ENCODE measurements at places on chromosomes 2 and 18.

DNA sequence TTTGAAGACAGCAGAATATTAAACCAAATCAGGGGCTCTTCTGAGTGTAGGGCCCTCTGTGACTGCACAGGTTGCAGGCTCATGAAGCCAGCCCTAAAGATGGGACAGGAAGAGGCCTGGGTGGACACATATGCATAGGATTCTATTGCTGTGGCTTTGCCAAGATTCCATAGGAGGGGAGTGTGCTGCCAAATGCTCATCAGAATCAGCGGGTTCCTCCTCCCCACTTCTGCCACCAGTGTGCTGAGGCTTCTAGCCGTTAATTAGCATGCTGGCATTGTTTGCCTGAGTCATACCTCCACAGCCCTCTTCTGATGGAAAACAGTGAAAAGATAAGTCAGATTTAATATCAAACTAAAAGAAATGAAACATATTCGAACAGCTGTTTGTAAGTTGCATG is 103.9 kb upstream of the TMEFF2 start:
- no peak for DNase-seq

DNA sequence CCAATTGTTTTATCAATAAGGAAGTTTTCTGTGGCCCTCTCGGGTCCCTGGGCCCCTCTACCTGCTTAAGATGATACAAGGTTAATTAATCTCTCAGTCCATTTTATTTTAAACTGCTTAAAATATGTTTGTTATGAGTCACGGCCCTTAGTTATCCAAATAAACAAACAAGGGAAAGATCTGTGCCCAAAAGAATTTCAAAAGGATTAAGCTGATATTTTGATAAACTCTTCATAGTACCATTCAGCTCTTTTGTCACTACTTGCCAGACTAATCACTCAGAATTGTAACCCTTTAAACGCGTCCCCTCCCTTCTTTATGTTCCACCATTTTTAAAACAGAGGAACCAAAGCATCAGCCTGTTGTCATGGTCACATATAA is 144.7 kb upstream of the STK17B start:
- DNase-seq = no peak

GRCh38 chr2:235083822-235084221 is 132.0 kb downstream of the SH3BP4 start:
- DNase-seq = no peak

DNA sequence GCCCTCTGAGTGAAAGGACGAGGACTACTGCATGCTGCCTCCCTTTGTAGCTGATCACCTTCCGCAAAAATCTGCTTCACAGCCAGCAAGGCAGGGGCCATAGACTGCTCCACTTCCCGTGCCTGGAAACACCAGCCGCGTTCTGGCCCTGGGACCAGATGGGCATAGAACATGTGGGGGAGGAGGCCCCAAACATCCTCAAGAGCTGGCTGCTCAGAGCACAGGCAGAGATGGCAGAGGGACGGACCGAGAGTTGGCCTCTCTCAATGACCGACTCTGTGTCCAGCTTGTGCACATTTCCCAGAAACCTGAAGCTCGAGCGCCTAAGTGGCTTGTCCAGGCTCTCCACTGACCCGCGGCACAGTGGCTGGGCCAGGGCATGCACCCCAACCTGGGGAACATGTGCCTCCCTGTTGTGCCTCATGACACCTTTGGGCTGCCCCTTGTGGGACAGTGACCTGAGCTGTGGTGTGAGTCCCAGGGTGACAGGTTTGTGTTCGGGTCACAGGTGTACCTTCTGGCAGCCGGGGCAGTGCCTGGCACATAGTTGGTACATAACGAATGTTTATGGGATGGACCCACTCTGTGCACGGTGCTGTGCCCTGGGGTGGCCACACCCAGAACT is 9.1 kb downstream of the KCNF1 start:
- DNase-seq = no peak

DNA sequence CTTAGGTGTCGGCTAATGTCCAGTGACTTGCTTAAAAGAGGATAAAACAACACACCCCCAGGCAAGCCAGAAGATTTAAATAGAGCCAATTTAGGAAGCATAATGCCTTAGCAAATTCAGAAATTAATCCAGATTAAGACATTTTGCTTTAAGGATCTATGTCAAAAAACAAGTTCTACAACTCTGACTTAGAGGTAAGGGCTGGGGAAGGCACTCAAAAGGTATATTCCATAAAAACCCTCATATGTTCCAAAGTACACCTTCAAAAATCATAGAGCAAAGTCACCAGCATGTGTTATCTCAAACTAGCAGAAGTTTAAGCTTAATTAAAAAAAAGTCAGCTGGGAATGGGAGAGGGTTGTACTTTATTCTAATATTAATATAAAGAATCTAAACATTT is 206.4 kb downstream of the NOL4 start:
- no peak for DNase-seq

GRCh38 chr2:157501026-157501425 is 57.1 kb upstream of the CYTIP start:
- DNase-seq = no peak

- DNase-seq = no peak
These were observed 7.4 kb downstream of the UGT1A6 start for GRCh38 chr2:233700028-233700635.

- peak; percentile 43 for DNase-seq
These were observed 11.7 kb downstream of the PFN4 start for GRCh38 chr2:24111407-24111901.

DNA sequence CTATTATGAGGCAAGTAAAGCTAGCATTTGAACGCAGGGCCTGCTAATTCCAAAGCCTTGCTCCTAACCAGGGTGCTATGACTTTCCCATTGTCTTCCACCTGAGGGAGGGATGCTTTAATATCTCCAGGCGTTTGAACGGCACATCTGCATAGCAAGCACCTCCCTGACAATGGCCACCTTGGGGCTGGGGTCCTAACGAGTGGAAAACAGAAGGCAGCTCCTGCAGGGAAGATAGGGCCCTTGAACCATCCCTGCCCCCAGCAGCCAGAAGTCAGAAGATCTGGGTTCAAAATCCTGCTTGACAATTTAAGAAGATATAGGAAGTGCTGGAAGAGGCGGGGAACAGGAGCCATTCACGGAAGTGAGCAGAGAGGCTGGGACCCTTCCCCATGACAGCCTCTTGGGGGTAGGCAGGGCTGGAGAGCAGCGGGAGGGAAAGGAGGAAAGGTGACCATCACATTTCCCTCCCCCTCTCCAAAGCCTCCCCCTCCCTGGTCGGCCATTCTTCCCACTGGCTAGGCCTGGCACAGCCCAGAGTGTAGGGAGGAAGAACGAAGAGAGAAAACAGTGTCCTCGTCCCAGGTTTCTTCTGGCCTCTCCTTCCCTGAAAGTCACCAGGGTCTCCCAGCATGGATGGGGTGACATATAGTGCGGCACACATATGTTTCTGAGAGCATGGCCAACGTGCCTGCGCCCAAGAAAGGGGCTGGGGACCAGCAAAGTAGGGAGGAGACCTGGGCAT is 73.5 kb downstream of the EMX1 start:
- no peak for DNase-seq

- DNase-seq = no peak
These were observed 250.6 kb downstream of the RIT2 start for GRCh38 chr18:42864876-42865275.

DNA sequence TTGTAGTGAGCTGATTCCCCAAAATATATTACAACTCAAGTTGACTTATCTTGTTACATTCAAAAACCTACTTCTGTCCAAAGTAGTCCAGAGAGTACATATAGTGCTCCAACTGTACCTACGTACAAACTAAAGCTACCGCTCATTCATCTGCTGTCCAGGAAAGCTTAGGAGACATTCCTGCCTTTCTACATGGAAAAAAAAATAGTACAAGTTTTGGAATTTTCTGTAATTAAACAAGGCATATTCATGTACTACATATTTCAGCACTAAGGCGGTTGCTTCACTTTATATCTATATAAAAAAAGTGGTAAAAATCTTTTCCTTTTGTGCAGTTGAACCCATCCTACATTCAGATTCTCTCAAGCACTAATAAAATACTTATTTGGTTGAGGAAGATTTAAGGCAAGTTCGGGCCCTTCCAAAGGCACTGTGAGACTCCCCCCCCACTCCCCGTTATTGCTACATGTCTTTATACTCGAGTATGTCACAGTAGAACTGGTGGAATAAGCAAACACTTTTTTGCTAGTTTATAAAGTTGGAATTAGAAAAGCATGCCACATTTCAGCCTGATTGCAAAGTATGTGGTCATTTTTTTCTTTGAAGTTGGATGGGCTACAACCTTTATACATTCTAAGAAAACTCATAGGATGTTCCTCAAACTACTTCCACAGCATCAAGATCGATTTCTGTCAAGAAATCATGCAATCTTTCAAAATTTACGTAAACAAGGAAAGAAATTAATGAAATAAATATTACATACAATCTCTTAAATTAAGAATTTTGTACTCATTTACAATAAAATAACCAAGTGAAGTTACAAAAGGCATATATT is 3.7 kb downstream of the ZFP36L2 start:
- no peak for DNase-seq

DNA sequence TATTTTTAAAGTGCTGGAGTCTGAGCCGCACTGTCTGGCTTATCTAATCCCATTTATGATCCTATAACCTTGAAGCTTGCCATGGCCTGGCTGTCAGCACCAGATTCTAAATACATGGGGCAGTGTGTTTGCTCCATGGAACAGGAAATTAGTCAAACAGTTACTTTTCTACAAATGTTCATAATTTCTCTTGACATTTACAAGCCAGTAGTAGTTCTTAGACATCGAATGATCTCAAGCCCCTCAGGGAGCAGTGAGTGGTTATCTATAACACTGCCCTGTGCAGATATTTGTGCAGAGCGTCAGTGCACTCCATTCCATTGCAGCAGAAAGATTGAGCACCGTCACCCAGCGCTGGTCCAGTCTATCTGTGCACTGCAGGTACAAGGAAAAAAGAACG is 205.2 kb downstream of the AGPS start:
- no peak for DNase-seq

DNA sequence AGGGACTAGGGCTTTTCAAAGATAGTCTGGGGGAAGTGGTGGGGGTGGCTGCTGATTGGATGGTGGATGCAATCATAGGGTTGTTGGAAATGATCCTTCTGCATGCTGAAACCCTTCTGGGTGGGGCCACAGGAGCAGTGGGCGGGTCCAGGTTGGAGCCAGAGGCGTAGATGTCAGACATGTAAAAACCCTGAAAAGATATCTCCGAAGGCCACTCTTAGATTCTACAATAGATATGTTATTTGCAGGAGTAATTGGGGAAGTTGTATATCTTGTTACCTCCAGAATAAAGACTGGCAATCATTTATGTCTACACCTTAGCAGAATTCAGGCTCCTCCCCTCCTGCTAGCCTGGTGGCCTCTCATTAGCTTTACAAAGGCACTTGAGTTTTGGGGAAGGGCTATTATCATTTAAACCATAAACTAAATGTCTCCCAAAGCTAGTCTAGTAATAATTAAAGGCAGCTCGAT is 8.2 kb upstream of the FAM98A start:
- DNase-seq = no peak

DNA sequence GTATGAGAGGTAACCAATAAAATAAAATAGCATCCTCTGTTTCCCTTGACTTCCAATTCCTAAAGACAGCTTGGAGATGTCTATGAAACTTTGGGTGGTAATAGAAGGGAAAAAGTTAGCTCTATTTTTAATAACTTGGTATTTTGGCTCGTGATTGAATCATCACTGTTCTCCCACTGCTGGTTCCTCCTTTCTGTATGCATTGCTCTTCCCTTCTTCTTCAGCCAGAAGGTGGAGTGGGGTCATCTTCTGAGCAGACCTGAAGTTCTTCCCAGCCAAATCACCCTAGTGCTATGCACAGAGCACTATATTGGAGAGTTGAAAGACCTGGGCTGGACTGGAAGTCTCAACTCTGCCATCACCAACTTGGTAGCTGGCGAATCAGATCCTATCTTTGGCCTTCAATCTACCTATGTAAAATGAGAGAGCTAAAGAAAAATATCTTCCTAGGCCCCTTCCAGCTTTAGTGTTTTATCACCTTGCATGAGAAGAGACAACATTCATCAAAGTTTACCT is 54.1 kb downstream of the CPO start:
- no peak for DNase-seq

- no peak for DNase-seq
These were observed 232.7 kb downstream of the BCL11A start for GRCh38 chr2:60320724-60321123.

- DNase-seq = no peak
These were observed 56.3 kb downstream of the SH3RF3 start for GRCh38 chr2:109185338-109185737.

DNA sequence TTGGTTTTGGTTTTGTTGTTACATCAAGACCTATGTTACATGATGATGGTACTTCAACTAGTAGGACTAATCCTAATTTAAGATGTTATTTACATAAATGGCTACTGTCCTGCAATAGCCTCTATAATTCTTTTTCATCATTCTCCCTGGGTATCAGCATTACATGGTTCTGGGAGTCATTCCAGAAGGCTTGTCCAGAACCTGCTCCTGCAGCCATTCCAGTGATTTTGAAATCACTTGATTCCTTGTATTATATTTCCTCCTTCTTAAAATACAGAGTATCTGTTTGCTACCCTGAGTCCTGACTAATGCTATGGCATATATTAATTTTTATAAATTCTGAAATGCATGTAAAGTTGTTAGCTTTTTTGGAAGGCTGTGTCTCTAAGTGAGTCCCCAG is 400.5 kb upstream of the MEIS1 start:
- no peak for DNase-seq

DNA sequence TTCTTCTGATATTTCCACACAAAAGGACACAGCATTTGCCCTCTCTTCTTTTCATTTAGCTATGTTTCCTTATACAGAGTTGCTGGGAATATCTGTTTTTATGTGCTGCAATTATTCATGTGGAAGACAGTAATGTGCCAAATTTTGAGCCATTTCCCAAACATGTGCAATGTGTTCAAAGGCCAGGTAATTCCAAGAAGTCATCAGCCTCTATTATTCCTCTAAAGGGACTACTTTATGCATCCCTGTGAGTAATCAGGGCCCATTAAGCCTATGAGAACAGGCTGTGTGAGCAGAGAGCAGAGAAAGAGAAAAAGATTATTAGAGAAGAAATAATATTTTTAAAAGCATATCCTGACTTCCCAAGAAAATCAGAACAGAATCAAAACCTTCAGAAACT is 107.6 kb upstream of the OSR1 start:
- no peak for DNase-seq

DNA sequence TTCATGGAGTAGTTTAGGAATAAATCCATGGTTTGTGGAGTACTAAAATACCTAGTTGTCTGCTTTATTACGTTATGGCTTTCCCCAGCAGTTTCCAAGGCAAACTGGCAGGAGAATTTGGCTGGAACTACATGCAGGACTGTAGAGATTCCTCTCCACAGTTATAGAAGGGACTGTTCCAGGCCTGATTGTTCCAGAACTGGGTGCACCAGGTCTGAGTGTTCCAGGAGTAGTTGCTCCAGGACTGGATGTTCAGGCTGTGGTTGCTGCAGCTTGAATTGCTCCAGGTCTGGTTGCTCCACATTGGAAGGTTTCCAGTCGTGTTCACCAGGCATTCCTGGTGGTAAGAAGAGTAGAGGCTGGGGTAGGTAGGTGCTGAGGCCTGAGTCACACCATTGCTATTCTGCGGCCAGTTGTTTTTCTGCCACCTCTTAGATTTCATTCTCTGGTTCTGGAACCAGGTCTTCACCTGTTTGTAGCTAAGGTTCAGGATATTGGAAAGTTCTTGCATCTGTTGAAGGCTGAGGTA is 28.1 kb downstream of the SGPP2 start:
- no peak for DNase-seq
